ENCODE measurements at places on chromosomes 3 and 15.

DNA sequence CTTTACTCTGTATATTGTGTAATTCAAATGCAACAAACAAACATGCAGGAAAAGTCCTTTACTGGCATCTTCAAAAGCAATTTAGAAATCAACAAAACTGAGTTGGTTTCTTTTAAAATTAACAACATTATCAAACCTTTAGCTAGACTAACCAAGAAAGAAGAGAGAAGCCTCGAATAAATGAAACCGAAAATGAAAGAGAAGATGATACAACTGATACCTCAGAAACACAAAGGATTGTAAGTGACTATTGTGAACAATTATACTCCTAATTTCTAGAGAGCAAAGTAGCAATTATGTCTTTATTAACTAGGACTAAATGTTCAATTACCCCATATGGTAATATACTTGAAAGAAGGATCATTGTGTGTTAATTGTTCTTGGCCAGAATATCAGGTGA lies 49.2 kb upstream of the P3H2 start:
- DNase-seq, result no peak

DNA sequence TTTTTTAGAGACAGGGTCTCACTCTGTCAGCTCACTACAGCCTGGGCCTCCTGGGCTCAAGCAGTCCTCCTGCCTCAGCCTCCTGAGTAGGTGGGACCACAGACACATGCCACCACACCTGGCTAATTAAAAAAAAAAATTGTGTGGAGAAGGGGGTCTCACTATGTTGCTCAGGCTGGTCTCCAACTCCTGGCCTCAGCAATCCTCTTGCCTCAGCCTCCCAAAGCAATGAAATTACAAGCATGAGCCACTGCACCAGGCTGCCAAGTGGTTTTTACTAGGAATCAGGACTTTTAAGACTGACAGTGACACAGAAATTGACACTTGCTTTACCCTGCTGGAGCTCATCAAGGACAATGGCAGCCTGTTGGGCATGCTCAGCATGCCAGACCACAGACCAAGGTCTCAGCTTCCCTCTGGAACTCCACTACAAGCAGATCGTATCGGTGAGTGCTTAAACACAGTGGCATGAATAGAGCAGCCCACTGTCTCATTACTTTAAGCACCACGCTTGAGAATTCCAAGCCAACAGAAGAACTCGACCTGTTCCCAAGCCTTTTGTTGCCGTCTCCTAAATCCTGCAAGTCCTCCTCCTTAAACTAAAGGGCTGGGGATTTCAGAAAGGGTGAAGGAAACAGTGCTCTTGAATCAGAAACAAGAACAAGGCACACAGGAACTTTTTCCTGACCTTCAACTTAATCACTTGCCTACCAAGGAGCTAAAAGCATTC lies 41.4 kb downstream of the EOMES start:
- DNase-seq, result no peak

GRCh38 chr3:28576614-28577200 lies 228.1 kb upstream of the AZI2 start:
- DNase-seq, result no peak

GRCh38 chr3:101151286-101151913 lies 158.2 kb upstream of the ABI3BP start:
- no peak for DNase-seq

DNA sequence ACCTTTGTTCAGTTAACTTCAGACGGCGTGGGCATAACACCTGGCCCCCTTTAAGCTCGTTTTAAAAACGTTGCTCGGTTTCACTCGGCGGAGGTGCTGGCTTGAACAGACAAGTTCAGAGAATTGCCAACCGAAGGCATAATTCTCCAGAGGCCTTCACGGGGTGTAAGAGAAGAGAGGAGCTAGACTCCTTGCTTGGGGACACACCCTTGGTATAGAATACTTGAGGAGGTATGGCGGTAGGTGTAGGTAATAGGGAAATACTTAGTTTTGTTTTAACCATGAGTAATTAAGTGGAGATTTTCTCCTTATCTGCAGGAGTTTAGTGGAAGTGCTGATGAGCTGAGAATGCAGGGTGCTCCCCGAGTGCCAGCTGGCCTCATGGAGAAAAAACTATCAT lies 921 bp downstream of the FBXL2 start:
- no peak for DNase-seq

- DNase-seq, result no peak
These were observed 16.8 kb downstream of the C3orf20 start for GRCh38 chr3:14691719-14692118.

- DNase-seq, result no peak
These were observed 70.5 kb upstream of the ITGA11 start for GRCh38 chr15:68502398-68502901.

DNA sequence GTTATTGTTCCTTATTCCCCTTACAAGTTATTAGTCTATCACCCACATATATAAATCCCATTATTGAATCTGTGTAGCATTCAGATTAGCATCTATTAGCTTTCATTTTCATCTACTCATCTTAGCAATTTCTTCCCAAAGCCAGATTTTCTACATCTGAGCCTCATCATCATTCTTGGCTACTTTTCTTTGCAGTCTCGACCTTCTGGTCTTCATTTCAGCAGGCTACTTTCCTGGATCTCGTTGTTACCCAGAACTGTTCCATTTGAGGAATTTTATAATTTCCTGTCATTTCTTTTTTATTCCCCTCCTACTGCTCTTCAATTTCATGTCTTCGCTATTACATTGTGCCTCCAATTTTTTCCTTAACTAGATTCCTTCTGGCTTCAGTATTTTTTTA lies 51.8 kb downstream of the SPRED1 start:
- DNase-seq, result no peak

- DNase-seq, result no peak
These were observed 521.8 kb upstream of the CNTN3 start for GRCh38 chr3:75136100-75136897.

GRCh38 chr15:37077623-37078351 lies 22.6 kb downstream of the MEIS2 start:
- no peak for DNase-seq

DNA sequence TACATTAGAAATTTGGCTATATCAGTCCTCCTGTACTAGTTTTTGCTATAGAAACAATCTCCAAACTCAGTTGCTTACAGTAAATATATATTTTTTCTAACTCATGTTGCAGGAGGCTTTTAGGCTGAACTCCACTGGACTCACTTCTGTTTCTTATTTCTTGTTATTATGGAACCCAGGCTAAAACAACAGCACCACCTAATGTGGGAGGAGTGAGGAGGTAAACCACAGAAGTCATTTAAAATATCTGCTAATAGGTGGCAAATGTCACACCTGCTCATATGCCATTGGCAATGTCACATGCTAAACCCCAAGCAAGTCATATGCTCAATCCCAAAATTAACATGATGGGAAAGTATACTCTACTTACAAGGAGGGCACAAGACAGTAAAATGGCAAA lies 462.2 kb downstream of the PLOD2 start:
- DNase-seq, result no peak

DNA sequence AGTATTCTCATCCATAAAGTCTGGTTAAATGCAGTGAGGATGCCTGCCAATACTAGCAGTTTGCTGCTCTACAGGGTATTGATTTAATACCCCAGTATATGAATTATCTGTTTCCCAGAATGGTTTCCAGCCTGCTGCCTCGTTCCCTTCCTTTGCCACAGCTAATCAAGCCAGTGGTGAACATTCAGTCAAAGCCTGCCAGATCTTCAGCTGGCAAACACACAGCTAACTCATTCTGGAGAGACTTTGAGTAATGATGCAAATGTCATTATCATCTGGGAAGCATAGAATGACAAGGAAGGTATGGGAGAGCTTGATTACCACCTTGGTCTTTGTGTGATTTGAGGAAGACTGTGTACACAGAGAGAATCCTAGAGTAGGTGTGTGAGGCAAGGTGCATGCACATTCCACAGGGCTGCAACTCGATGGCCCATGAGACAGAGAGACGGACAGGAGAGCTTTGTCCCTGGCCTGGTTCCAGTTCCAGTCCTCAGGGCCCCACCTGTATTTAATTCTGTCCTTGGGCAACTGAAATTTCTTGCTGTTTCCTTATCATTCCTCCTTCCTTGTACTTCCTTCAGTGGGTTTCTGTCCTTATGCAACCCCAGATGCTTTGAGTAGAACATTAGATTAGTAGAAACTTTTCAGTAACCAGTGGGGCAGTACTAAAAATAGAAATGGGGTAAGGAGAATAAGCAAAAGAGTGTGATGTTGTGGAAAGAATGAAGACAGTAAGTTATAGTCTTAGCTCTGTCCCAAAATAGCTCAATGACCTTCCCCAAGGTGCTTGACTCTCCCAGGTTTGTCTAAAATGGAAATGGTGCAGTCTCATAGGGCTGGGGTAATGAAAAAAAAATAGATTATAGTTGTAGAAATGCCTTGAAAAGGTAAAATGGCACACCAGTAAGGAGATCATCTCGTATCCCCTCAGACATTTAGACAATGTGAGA lies 72.5 kb downstream of the MITF start:
- no peak for DNase-seq

GRCh38 chr3:149393345-149394160 lies 16.1 kb upstream of the TM4SF1 start:
- DNase-seq, result peak; percentile 60

- DNase-seq, result no peak
These were observed 10.7 kb upstream of the ZXDC start for GRCh38 chr3:126486360-126486847.

DNA sequence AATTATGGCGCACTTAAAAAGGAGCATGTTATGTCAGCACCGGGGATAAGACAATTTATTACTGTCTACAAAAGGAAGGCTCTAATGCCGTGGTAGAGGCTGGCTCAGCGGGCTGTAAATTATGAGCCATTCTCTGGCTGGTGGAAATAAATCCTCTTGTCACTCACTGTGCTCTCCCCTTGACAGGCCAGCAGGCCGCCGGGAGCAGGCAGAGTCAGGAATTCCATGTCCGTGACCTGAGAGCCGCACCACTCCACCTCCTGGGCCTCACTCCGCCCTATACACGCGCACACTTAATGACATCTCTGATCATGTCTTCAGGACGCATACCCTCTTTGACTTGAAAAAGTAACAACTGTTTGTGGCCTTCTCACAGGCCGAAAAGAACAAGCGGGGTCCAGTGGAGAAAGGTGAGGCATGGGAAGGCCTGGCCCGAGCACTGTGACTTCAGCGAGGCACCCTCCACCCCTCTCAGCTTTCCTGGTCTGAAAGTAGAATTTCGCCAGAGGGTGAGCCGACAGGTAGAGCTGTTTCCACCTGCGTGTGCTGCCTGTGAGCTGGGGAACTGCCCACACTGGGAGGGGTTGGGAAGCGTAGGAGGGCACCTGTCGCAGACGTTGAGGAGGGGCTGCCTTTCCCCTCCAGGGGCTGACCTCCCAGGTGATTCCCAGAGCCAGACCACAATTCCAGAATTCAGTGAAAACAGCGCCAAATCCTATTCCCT lies 13.2 kb upstream of the PCSK6 start:
- peak; percentile 10 for DNase-seq

- DNase-seq, result no peak
These were observed 340 bp downstream of the TMEM44 start for GRCh38 chr3:194632809-194633348.

- DNase-seq, result no peak
These were observed 156.1 kb upstream of the FOXB1 start for GRCh38 chr15:59847968-59848367.

DNA sequence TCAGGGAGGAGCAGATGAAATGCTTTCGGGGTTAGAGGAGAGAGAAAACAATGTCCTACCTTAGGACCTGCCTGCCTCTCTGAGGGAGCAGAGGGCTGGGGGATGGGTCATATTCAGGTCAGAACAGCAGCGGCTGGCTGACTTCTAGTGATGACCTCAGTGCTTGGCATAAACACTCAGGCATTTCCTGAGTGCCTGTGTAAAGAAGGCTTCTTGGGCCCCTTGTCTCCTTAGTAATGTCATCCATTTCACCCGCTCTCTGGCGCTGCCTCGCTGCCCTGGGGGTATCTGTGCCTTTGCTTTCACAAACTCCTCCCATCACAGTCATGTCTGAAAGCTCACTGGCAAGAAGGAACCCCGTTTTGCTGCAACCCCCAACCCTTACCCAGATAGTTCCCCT lies 82.9 kb upstream of the GSK3B start:
- DNase-seq, result no peak

GRCh38 chr15:62219799-62220198 lies 54.7 kb upstream of the C2CD4B start:
- no peak for DNase-seq

GRCh38 chr3:78726545-78726944 lies 1041.3 kb downstream of the ROBO1 start:
- no peak for DNase-seq

- no peak for DNase-seq
These were observed 62.6 kb downstream of the SMAD3 start for GRCh38 chr15:67127965-67128364.

DNA sequence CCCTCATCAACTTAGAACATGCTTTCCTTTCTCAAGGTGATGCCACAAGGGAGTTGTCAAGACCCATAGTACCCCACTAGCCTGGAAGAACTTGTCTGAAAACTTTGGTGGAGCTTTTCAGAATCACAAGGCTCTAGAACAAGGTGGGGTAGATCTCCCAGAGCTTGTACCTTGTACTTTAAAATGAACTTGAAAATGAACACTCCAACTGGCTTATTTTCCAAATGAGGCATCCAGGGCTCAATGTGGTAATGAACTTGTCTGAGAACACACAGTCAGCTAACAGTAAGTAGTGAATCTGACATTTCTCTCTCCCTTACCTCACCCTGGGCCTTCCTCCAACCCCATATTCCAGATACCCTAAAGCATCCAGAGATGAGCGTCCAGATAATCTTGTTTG lies 81.8 kb upstream of the THBS1 start:
- no peak for DNase-seq

- no peak for DNase-seq
These were observed 131.7 kb downstream of the STAG1 start for GRCh38 chr3:136620436-136620835.

- DNase-seq, result no peak
These were observed 46.3 kb upstream of the FLNB start for GRCh38 chr3:57961828-57962447.

- no peak for DNase-seq
These were observed 179.3 kb downstream of the FRMD5 start for GRCh38 chr15:44015545-44016305.

GRCh38 chr15:33569036-33569435 lies 258.3 kb downstream of the RYR3 start:
- no peak for DNase-seq

- DNase-seq, result no peak
These were observed 12.9 kb downstream of the NISCH start for GRCh38 chr3:52468336-52468735.

DNA sequence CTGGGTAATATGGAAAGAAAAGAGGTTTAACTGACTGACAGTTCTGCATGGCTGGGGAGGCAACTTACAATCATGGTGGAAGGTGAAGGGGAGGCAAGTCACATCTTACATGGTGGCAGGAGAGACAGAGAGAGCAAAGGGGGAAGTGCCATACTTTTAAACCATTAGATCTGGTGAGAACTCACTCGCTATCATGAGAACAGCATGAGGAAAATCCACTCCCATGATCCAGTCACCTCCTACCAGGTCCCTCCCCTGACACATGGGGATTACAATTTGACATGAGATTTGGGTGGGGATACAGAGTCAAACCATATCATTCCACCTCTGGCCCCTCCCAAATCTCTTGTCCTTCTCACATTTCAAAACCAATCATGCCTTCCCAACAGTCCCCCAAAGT lies 16.0 kb upstream of the ACOX2 start:
- no peak for DNase-seq

GRCh38 chr15:69225355-69226022 lies 65.1 kb downstream of the GLCE start:
- no peak for DNase-seq

- DNase-seq, result no peak
These were observed 638.2 kb upstream of the NAALADL2 start for GRCh38 chr3:174220775-174221554.
